Osteocyte (in vitro differentiated cells): ENCODE measurements at places on chromosomes 7 and 10. TPM values are rescaled to one million over a fixed set of nuclear protein-coding genes. Genes with fewer than 3 reads are reported as not detected.

- H3K27ac ChIP-seq = no peak overlapping the region
- DNase-seq = no peak
- H3K4me3 ChIP-seq = no peak overlapping the region
- H3K36me3 ChIP-seq = no peaks in the 10 kb centered on the region
- H3K27me3 ChIP-seq = peaks cover 2% of the 10 kb centered on the region
- H3K4me1 ChIP-seq = peaks cover 2% of the 10 kb centered on the region
Measured at GRCh38 chr7:67361150-67361549, 364.5 kb downstream of the TYW1 start.

DNA sequence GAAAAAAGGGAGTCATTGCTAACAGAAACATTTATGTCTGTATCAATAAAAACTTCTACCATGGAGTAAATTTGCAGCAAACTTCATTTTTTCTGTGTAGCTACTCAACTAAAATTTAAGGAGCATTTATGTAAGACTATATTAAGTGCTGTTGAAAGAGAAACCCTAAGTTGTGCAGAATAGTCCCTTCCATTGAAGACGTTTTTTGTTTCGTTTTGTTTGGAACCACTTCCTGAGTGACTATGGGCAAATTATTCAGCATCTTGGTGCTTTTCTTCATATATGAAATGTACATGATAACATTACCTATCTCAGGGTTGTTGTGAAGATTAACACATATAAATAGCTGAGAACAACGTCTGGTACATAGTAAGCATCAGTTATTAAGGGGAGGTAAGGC, 24.3 kb downstream of the SEM1 start:
- H3K4me3 ChIP-seq = no peak overlapping the region
- peaks cover 12% of the 10 kb centered on the region for H3K4me1 ChIP-seq
- peaks cover 46% of the 10 kb centered on the region for H3K36me3 ChIP-seq
- no peak for DNase-seq
- no peak overlapping the region for H3K27ac ChIP-seq

Gene H2BK1
- 1.1 TPM in 1 of 2 replicates, not detected in the other for total RNA-seq

DNA sequence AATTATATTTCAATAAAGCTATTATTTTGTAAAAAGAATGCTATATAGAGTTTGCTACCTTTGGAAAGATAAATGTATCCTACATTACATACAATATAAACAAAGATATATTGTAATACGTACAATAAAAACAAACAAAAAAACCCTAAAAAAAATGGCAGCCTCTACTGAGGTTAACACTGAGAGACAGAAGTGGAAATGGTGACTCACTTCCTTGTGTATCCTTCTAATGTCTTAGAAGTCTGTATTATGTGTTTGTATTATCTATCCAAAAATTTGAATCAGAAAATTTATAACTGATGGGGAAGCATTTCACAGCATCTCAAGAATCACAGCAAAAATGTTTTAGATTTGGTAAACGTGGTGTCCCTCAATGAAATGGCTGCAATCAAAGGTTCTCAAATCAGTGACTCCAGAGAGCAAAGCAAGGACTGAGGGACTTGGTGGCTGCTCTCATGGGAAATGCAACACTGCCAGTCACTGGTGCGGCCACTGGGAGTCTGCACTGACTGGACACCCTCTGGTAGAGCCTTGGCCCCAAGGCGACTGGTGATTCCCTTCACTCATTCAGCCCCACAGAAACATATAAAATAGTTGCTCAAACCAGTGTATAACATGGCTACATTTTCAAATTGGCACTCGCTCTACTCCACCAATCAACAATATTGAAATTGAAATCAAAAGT, 53.8 kb downstream of the PANK1 start:
- H3K4me3 ChIP-seq = no peak overlapping the region
- peak overlapping the region; percentile 83 for H3K27ac ChIP-seq

DNA sequence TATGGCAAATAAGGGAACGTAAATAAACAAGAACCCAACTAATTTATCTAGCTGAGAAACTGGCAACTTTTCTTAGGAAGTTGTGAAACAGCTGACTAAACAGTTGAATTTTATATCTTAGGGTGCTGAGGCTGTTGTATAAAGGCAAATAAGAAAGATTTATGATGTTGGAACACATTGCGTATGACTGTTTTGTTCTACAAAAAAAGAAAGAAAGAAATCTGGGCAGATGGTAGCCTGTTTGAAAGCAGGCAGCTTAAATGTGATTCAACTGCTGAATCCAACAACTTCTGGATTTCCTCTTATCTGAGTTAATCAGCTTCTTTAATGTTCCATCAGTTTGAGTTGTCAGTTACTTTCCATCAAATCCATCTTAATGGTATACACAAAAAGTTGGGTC, 214.5 kb downstream of the SNX13 start:
- no peaks in the 10 kb centered on the region for H3K36me3 ChIP-seq
- no peak overlapping the region for H3K27ac ChIP-seq
- H3K27me3 ChIP-seq = peaks cover 12% of the 10 kb centered on the region
- no peak overlapping the region for H3K4me3 ChIP-seq
- no peaks in the 10 kb centered on the region for H3K4me1 ChIP-seq
